SHP77 (cell line): ENCODE measurements at places on chromosomes 12 and 14.
A peak's percentile ranks its signal among the peaks of the same experiment; 100 is the strongest.

DNA sequence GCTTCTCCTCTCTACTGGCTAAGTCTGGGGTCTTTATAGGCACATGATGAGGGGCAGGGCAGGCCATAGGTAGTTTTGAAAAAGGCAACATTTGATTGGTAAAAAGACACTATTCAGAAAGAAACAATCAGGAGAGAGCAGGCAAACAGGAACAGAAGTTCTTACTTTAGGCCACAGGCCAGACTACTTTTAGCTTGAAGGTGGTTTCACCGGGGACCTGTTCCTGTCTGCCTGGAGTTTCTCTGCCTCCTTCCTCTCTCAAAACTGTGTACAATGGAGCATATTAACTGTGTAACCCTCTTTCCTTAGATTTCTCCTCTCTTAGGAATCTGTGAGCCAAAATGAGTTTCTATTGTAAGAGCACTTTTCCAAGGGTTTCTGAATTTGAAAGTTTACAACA, 167.9 kb upstream of the AVPR1A start:
- no peak for DNase-seq

DNA sequence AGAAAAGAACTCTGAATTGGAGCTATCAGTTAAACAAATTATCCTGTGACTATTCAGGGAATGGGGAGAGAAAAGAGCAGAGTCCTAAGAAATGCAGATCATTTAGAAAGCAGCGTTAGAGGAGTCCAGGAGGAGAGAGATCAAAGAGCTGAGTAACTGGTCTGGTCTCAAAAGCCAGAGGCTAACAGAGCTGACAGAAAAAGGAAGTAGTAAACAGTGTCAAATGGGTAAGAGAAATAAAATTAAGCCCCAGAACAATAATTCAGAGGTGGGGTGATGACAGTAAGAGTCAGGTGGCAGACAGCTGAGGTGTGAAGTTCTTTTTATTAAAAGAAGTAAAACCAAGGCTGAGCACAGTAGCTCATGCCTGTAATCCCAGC, 19.3 kb downstream of the GXYLT1 start:
- DNase-seq: no peak

GRCh38 chr12:39931857-39932256, 174.0 kb downstream of the SLC2A13 start:
- no peak for DNase-seq

DNA sequence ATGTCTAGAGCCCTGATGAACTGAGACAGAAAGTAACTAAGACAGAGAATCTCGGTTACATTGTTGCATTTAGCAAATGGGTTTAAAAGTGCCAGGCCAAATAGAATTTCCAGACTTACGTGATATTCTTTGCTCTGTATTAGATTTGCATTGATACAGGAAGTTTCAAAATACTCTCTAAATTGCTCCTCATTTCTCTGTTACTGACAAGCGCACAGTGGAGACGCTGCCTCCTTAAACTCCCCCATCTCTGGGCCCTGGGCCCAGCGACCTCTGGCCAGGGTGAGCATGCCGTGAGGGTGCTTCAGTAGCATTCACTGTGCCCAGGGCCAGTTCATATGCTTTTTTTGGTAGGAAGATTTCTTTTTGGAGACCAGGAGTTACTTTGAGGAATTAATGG, 22.9 kb upstream of the EVL start:
- DNase-seq: no peak

GRCh38 chr12:40569626-40570179, 122.5 kb upstream of the CNTN1 start:
- DNase-seq: no peak

GRCh38 chr12:130418251-130418650, 80.6 kb downstream of the PIWIL1 start:
- no peak for DNase-seq

GRCh38 chr12:131151558-131152345, 198.0 kb downstream of the ADGRD1 start:
- no peak for DNase-seq

GRCh38 chr14:32022938-32023466, 54.1 kb upstream of the ARHGAP5 start:
- no peak for DNase-seq

DNA sequence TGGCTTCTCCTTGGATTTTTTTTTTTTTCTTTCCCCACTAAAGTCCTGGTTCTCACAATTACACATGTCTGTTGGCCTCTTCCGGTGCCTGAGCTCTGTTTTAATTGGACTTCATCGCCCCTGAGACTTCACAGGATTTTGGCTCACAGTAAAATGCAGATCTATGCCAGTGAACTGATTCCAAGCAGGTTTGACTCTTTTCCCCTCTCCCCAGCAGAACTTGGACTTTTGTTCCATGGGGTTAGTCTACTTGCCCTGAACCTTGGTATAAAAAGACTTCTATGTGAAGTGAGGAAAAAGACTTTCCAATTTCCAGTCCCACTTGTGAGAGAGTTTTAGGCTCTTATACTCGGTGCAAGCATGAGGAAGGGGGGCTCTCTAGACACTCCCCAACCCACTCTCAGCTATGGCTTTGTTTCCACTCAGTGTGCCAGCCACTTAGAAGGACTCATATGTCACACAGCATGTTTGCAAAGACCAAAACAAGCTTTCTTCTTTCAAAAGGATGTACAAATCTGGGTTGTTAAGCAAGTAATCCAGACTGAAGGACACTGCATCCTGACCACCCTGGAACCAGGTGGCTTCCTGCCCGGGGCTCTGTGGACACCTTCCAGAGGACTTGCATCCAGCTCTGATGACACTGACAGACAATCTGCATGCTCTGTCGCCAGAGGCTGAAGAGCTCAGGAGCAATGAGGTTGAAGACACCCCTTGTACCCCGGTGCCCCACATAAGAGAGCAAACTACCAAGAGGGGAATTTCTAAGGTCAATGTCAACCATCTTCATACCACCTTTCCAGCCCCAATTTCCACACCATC, 221.9 kb upstream of the EGLN3 start:
- no peak for DNase-seq

- peak; percentile 29 for DNase-seq
These were observed 429.1 kb downstream of the RAD51B start for GRCh38 chr14:68248481-68249255.

DNA sequence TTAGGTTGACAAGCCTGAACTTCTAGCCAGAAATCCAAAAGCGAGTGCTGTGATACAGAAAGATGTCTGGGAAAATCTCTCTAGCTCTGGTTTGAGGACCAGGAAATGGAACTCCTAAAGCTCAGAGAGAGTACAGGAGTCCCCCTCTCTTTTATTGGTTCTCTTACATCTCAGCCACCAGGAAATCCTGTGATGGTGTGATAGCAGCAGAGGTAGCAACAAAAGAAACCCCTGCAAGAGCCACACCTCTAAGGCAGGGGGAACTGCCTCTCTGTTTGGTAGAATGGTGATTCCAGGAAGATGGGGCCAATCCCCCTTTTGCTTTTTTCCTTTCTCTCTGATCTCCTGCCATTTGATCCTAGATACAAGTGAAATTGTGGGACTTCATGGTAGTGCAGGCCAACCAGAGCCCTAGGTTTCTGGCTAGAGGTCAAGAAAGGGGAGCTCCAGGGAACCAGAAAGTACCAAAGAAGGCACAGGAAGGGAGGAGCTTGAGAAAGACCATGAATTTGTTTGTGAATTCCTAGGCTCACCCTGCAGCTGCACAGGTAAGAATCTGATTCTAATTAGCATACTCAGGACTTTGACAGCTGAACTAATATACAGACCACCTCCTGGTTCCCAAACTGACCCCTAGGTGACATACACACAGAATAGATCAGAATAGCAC, 88.5 kb downstream of the PAPLN start:
- DNase-seq: no peak

DNA sequence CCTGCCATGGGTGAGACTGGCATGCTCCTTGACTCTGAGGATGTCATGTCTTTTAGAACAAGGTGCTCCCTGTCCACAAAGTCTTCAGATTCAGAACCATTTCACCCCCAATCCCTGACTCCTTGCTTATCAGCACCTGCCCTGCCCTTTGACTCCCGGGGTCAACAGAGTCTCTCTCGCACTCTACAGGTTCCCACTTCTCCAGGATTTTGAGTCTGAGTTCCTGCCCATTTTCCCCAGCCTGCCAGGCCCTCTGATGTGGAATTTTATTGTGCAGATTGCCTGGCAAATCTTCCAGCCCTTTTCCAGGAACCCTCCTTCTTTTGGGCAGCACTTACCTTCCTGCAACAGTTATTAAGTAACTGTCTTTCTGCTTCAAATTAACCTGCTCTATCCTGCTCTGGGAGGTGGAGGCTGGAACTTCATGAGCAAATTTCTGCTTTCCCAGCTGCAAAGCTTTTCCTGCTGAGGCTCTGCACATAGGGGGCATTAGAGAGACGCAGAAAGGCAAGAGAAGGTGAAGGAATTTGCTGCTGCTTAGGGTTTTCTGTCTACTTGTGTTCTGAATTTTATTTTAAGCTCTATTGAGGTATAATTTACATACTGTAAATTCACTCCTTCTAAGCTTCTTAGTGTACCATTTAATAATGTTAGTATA, 259.1 kb downstream of the PCNX1 start:
- no peak for DNase-seq

DNA sequence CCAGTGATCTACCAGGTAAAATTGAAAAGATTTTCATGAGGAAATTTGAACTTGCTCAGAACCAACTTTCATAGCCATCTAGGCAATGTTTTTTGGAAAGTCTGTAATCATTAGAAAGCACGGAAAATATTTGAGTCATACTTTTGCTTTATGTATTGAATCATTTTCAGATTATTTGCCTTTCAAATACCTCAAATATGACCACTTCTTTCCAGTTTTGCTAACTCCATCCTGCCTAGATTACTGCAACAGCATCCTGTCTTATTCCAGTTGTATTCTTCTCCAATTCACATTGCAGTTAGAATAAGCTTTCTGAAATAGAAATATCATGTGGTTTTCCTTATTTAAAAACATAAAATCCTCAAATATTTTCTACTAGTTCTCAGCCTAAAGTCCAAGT, 239.8 kb upstream of the FAR2 start:
- no peak for DNase-seq

DNA sequence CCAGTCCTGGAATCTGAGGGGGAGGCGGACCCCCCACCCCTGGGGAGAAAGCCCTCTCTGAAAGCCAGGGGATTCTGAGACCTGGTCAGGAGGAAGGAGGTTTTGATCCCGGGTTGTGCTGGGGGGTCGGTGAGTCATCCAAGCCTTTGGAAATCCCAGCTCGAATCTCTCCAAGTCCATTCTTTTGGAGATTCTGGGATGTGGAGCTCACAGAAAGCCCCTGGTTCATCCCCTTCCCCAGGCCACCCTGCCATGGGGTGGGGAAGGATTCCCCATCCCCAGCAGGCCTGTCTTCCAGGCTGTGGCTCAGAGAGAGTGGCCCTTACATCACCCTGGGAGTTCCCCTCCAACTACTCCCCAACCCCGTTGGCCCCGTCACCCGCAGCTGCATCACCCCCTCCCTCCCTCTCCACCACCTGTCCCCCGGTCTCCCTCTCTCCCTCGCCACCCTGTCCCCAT, 14.3 kb downstream of the EXOC3L4 start:
- peak; percentile 25 for DNase-seq

GRCh38 chr14:94111276-94112095, 950 bp downstream of the IFI27 start:
- no peak for DNase-seq

- DNase-seq: no peak
These were observed 46.3 kb upstream of the ATP2A2 start for GRCh38 chr12:110234755-110235154.

DNA sequence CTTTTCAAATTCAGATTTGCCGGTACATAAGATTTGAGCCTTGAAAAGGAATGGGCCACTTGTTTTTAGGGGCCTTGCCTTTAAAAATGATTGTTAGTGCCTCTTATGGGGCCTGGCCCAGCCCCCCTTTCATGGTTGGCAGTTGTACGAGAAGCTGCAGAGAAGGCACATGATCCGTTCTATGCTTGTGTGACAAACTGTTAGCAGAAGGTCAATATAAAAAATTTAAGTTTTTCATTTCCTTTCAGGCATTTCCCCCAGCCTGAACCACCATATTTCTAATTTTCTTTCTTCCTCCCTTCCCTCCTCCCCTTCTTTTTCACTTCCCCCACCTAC, 119.1 kb downstream of the PLXNC1 start:
- no peak for DNase-seq

GRCh38 chr12:92796650-92797049, 93.9 kb downstream of the PLEKHG7 start:
- no peak for DNase-seq

DNA sequence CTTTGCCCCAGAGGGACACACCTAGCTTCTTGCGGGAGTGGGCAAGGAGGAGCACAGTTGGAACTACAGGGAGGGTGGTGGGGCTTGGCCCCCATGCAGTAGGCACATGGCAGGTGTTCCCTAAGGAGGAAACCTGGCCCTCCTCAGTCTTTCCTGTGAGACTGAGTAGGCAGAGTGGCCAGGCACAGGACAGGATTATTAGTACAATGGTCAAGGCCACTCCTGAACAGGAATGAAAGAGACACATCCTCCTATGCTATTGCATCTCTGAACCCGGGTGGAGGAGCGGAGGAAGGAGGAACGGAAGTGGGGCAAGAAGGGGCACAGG, 846 bp downstream of the MYO1A start:
- DNase-seq: no peak

- no peak for DNase-seq
These were observed 37.5 kb downstream of the PLCZ1 start for GRCh38 chr12:18700271-18700670.

GRCh38 chr14:84871734-84872133, 658.2 kb upstream of the FLRT2 start:
- no peak for DNase-seq

DNA sequence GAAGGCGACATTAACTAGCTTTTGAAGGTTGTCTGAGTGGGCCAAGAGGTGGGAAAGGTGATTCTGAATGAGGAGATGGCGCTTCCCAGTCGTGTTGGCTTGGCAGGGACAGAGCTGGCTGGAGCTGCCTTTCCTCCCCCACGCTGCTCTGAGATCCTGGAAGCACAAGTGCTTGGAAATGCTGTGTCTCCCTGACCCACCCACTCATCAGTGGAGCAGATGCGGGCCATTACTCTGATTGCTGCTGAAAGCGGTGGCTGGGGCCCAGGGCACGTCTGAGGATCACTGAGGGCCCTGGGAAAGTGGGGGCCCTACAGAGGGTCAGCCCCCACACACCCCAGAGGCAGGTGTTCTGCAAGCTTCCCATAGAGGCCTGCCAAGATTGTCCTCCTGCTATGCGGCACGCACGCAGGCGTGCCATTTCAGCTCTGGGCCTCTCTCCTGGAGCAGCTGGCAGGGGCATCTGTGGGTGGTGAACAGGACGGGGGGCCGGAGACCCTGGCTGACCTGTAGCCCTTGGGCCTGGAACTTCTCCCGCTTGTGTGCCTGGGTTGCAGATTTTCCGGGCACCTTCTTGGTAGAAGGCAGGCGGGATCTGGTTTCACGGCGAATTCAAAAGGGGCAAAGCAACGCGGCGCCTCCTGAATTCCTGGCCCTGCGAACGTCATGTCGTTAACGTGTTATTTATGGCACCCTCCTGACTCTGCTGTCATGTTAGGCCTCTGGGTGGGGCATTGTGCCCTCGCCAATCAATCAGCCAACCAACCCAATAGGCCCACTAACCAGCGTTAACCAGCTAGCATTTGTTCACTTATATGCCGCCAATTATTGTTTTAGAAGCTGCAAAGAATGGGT, 133.8 kb upstream of the TBX3 start:
- peak; percentile 20 for DNase-seq
